ENCODE measurements at places on chromosomes 3 and 15. TPM values are rescaled to one million over a fixed set of nuclear protein-coding genes. Genes with fewer than 3 reads are reported as not detected.

DNA sequence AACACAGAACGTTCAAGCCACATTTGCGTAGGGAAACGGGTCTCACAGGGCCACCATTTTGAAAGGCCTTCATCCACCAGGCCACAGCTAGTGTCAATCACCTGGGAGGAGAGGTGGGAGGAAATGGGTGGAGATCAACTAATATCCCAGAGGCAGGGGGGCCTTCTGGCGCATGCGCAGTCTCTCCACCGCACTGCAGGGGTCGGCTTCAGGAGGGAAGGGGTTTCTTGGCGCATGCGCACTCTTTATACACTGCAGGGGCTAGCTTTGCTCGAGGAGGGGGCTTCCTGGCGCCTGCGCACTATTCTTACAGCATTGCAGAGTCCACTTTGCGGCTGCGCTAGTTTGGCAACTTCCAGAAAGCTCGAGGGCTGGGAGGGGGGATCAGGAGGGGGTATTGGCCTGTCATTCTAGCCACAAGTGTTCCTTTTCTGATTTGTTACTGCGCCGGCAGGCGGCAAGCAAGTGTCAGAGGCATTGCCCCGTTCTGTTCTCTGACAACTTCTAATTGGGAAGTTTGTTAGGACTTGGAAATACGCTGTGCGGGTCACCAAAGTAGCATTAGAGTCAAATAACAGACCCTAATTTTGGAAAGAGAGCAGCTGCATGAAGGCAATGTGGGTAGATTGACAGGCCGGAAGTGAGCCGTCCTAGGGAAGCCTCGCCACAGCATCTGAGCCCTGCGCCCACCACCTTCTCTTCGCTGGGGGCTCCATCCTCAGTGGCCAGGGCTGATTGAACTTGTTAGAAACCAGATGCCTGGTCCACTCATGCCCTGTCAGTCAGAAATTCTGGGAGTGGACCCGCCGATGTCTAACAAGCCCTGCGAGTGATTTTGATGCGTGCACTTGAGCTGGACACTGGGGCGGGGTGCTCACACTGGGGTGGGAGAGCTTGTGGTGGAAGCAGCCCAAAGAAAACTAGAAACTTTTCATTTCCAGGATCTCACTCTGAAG, 173.5 kb upstream of the NDN start:
- no peak for DNase-seq

Gene FANCD2OS
- not detected for total RNA-seq

GRCh38 chr3:196192036-196192523, 19.1 kb downstream of the ZDHHC19 start:
- no peak for DNase-seq

- DNase-seq: no peak
These were observed 16.5 kb downstream of the GORASP1 start for GRCh38 chr3:39090922-39091321.

- peak; percentile 62 for DNase-seq
These were observed at the start of gene PLCD1 for GRCh38 chr3:38029400-38030125. TSS of gene PLCD1 (minus strand) at chr3:38029642. CDS start at chr3:38029539, 103 bp downstream.

DNA sequence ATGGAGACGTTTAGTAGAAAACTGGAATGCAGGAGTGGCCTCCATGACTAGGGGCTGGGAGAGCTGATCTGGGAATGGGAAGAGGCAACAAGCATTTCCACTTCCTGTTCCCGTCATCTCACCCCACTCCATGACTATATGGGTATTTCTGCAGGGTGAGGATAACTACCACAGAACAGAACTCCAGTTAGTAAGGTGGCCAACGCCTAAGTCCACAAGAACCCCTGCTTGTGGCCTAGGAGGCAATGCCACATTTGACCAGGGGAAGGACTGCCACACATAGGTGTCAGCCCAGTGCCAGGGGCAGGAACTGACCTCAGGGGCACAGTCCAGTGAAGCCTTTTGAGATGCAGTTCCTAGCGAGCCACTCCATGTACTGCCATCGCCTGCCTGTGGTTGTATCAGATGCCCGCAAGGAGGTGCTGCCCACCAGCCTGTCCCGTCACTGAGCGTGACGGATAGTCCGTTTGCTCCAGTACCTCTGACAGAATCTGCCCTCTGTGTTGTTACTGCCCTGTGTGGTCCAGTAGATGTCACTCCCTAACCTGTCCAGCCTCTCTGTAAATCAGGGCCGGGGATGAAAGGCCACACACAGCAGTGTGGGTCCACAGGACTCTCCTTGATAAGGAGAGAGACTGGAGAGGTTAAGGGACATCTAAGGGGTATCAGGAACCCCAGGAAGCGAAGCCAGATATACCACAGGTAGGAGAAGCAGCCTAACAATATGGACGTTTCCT, 3.5 kb upstream of the MTFMT start:
- DNase-seq: no peak

Gene CSPG5
- total RNA-seq: 0.98 TPM

- no peak for DNase-seq
These were observed 11.6 kb downstream of the ANKRD34C start for GRCh38 chr15:79294075-79294474.
